ENCODE measurements at places on chromosomes 16 and 17.

DNA sequence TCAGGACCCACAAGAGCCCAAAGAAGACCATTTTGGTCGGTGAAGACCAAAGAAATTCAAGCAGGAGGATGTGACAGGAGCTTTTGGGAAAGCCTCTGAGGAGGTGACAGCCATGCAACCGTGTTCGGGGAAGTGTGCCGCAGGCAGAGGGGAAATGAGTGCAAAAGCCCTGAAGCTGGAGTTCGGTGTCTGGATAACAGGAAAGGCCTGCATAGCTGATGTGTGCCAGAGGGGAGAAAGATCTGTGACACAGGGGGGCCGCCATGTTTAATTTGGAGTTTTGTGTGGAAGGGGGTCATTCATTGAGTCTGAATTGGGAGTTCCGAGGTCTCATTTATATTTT lies 870 bp upstream of the ZC3H7A start:
- DNase-seq: peak; percentile 43

DNA sequence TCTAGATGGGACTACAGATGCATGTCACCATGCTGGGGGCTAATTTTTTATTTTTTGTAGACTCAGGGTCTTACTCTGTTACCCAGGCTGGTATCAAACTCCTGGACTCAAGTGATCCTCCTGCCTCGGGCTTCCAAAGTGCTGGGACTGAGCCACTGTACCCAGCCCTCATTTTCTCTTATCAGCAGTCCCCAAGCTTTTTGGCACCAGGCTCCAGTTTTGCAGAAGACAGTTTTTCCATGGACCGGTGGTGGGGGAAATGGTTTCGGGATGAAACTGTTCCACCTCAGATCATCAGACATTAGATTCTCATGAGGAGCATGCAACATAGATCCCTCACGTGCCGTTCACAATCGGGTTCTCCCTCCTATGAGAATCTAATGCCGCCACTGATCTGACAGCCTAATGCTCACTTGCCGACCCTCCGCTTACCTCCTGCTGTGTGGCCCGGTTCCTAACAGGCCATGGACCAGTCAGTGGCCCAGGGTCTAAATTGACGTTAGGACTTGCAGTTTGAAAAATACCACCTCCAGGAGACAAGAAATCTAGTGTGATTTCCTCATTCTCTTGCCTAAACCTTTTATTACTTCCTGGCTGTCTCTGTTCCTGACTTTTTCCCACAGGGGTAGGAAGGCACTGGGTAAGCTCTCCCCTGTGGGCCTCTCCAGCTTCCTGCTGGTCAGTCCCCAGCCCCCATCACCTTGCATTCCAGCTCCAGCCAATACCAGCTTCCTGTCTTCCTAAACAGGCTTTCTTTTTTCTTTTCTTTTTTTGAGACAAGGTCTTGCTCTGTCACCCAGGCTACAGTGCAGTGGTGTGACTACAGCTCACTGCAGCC lies 9.3 kb upstream of the CNP start:
- no peak for DNase-seq

- DNase-seq: no peak
Observed at GRCh38 chr17:74334393-74335039, 8.5 kb downstream of the KIF19 start.

DNA sequence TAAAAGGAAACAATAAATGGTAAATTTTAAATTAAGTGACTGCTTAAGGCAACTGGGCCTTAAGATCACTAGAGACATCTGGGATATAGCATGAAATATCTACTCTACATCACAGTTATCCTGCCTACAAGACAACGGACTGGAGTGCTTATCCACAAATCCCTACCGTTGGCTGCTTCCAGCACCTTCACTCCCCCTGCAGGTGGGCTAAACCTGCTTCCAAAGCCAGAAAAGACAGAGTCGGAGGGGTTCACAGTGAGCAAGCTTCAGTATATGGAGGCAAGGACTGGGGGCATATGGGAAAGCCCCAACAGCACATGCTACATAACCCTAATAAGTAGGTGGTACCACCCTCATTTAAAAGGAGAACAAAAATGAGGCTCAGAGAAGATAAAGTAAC lies 45.3 kb downstream of the GRIN2A start:
- DNase-seq: no peak

GRCh38 chr16:58154345-58154744 lies 25.2 kb upstream of the CFAP20 start:
- DNase-seq: no peak

GRCh38 chr16:55622272-55622671 lies 33.5 kb upstream of the SLC6A2 start:
- DNase-seq: no peak

- DNase-seq: no peak
Observed at GRCh38 chr16:5041600-5042133, 7.9 kb upstream of the NAGPA start.

- no peak for DNase-seq
Observed at GRCh38 chr17:67058036-67058435, 13.7 kb downstream of the CACNG1 start.

- peak; percentile 46 for DNase-seq
Observed at GRCh38 chr17:57455063-57455914, 199.0 kb downstream of the MSI2 start.

DNA sequence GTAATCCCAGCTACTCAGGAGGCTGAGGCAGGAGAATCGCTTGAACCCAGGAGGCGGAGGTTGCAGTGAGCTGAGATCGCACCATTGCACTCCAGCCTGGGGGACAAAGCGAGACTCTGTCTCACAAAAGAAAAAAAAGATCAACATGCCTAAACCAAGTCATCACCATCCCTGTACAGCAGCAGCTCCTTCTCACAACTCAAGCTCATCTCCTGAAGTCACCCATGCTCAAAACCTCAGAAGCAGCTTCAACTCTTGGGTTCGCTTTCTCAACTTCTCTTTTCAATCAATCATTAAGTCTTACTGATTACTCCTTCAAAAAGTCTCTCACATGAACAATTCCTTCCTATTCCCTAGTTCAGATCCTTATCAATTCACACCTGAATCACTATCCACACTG lies 31.3 kb downstream of the PHLPP2 start:
- no peak for DNase-seq

DNA sequence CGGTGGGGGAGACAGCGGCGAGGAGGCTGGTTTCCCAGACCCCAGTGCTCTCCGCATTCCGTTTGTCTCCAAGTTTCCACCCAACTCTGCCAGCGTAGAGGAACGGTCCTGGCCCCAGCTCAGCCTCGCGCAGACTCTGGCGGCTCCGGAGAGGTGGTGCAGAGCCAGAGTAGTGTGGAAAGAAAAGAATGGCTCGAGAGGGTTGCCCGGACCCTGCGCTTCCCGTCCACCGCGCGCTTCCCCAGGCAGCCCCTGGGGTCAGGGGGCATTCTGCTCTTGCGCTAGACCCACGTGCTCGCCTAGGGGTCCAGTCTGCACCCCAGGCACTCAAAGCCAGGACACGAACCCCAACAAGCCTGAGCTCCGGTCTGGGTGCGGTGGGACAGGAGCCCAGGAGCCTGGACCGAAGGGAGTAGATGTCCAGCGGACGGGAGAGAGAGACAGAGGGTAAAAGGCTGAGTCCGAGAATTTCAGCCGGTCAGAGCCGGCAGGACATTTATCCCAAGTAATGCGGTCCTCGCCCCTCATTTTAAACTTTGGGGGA lies 3.8 kb downstream of the PMP22 start:
- peak; percentile 85 for DNase-seq

- no peak for DNase-seq
Observed at GRCh38 chr16:49337814-49338350, 35.7 kb upstream of the C16orf78 start.

DNA sequence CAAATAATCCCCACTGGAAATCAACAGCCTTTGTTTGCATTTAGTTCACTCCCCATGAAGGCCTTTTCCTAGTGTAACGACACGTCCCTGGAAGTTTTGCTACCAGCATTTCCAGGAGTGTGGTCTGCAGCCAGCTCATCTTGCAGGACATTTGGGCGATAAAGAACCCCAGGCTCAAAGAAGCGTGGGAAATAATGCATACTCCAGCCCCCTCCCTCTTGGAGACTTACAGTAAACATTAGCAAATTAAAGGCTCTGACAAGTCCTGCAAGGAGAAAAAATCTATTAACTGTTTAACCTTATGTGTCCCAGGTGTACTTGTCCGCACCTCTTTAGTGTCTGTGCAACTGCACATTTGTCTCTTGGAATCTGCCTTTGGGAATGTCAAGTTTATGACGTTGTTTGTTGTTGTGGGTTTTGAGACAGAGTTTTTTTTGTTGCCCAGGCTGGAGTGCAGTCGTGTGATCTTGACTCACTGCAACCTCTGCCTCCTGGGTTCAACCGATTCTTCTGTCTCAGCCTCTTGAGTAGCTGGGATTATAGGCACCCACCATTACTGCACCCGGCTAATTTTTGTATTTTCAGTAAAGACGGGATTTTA lies 131.1 kb downstream of the ABCC1 start:
- DNase-seq: no peak

- DNase-seq: no peak
Observed at GRCh38 chr17:58280480-58281217, at the start of gene MPO. Gene MPO, minus strand, starts transcription at chr17:58280935. Its CDS starts 177 bp downstream, at chr17:58280758.

- DNase-seq: no peak
Observed at GRCh38 chr17:78988152-78988551, 8.4 kb upstream of the LGALS3BP start.

DNA sequence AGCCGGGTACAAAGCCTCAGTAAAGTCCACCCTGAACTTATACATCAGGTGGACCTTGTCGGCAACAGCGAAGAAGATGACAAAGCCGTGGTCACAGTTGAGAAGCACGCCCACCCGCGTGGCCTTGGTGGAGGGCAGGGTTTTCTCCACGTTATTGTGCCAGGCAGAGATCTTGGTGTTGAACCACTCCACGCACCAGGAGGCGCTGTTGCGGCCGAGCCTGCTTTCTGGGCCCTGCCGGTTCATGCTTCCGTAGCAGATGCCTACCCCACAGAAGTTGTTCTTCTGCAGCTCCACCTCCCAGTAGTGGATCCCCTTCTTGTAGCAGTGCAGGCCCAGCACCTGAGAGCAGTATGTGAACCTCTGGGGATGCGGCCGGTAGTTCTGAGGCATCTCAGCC lies 22.1 kb downstream of the TRIM25 start:
- no peak for DNase-seq

DNA sequence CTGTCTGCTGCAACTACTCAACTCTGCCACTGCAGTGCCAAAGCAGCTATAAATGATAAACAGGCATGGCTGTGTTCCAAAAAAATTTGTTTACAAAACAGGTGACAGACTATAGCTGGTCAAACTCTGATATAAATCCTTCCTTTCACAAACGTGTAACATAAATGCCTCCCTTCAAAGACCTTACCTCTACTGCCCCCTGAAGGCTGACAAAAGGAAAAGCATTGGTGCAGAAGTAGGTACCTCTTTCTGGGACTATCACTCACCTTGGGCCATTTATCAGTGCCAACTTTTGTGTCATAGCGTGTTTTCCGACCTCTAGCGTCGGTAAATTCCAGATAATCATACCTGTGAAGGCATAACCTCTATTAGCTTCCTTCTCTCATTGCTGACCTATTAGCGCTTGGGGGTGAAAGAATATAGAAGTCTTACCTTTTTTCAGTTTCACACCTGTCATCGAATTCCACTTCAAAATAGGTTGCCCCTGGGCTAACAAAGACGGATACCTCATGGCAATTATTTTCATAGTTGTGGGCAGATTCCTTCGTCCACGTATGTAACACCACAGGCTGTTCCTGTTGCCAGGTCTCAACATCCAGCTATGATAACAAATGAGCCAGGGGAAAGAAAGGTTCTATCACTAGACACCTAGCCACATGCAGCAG lies 67.9 kb downstream of the ZZEF1 start:
- no peak for DNase-seq

DNA sequence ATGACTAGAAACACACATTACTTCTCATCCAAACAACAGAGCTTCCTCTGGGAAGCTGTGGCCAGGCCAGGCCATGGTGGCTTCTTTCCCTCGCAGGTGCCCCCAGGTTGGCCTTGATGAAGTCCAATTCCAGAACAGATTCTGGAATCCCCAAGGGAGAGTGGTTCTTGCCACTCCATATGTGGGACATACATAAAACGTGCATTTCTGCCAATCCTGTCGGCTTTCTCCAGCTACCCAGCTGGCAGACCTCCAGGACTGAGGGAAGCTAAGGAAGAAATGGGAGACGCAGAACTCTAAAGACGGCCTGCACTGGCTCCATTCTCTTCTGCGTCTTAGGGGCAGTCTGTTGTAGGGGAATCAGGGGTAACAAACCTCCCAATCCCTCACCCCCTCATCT lies 219.2 kb upstream of the CDH5 start:
- peak; percentile 57 for DNase-seq

DNA sequence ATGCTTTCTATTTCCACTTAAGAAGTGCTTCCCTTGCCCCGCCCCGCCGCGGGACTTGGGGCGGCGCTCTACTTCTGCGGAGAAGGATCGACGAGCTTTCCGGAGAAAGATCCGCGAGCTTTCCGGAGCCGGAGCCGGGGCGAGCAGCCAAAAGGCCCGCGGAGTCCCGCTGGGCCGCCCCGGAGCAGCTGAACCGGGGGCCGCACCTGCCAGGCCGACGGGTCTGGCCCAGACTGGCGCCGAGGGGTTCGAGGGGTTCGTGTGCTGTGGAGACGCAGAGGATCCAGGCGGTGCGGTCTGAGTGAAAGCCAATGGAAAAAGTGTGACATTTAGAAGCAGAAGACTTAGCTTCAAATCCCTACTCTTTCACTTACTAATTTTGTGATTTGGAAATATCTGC lies 50.8 kb downstream of the TBC1D26 start:
- peak; percentile 79 for DNase-seq

DNA sequence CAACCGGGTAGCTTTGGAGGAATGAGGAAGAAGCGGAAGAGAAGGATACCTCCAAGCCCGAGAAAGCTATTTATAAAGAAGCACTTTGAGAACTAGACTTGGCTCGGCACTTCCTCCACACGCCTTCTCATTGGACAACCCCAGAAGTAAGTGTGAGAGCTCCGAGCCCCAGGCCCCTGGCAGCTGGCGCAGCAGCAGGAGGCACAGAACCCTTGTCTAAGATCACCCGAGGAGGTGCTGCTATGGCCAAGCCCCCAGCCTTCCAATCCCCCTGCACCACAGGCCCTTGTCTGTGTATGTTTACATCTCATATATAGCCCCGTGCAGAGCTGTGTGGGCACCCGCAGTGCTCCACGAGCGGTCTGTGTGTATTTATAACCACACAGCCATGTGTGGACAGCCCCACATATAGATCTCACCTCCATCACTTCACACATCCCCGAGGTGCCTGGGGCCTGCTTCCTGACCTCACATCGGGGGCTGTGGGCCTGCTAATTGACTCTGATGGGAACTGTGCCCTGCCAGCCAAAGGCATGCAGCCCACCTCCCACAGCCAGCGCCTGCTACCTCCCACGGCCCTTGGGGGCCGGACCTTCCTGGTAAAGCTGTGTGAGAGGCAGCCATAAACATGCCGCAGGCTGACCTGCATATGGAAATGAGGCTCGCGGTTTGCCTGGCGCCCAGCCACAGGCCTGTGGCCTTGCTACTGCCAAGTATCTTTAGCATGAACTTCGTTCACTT lies 96.1 kb downstream of the C17orf67 start:
- DNase-seq: peak; percentile 83
